COR-L47 (cell line): ENCODE measurements at places on chromosomes 7 and 10.
A peak's percentile ranks its signal among the peaks of the same experiment; 100 is the strongest.

GRCh38 chr7:104142147-104142546 lies 65.7 kb downstream of the ORC5 start:
- no peak for DNase-seq

DNA sequence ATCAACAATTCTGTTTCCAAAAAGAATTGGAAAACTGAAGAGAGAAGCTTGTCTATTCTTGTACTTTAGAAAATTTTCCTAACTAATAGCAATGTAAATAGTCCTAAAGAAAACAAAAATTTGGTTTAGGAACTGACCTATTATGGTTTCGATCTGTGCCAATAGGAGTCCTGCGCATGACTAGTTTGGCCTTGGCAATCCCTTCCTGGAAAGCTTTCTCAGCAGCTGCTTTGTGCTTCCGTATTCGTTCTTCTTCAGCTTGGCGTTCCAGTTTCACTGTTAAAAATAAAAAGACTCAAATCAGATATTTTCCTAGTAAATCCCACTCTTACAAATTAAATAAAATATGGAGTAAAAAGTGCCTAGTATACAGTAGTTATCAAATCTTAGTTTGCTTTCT lies 36.6 kb downstream of the FZD9 start:
- DNase-seq = no peak

GRCh38 chr7:100835903-100836811 lies 8.8 kb upstream of the EPHB4 start:
- peak; percentile 15 for DNase-seq

GRCh38 chr10:54940418-54940817 lies 139.4 kb upstream of the PCDH15 start:
- no peak for DNase-seq

DNA sequence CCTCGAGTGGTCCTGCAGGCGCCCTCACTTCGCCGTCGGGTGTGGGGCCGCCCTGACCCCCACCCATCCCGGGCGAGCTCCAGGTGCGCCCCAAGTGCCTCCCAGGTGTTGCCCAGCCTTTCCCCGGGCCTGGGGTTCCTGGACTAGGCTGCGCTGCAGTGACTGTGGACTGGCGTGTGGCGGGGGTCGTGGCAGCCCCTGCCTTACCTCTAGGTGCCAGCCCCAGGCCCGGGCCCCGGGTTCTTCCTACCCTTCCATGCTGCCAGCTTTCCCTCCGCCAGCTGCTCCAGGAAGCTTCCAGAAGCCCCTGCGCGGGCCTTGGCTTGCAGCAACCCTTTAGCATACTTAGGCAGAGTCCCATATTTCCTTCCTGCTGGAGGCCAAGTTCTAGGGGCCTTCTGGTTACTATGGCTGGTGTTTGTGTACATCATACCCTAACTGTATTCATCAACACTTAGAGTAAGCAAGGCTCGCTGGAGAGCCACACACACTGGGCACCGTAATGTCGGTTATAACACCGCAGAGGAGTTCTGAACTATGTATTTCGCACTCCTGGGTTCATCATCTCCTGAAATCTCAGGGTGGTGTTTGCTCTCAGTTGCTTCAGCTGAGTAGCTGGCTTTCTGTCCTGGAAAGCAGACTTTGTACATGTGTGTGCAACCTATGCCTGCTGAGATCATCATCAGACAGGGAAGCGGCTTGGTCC lies 471 bp downstream of the MGMT start:
- no peak for DNase-seq

DNA sequence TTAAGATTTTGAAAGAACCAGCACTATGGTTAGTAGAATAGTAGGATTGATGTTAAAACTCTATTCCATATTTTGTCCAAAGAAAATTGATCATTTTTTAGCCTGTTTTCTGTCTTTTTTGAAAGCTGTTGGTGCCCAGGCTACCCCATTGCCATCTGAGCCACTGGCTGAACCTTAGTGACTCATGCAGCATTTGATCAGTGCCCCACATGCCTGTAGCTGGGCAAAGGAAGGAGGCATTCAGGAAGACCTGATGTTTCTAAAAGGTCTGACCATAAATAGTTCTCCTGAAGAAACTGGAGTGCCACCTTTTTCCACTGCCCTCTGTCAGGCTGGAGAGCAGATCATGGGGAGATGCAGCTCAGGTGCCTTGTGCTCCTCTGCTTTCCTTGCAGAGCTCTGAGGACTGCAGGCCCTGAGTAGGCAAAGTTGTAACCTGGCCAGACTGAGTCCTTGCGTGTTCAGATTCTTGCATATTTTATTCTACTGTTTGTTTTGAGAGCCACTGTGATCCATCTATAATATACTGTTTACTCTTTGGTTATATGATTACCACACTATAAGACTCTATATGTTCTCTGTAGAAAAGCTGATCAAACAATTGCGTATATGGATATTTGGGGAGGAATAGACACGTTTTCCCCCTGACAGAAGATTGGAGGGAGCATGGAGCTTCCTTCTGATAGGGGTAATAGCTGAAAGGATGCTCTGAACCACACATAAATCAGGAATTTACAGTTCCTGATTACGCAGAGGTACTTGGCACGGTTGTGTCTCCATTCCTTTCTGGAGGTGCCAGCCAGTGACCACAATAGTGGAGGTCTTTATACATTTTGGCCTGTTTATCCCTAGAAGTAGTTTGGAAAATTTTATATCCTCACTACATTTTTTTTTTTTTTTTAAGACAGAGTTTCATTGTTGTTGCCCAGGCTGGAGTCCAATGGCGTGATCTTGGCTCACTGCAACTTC lies 48.9 kb upstream of the GJD4 start:
- DNase-seq = no peak

GRCh38 chr10:29157321-29157720 lies 131.5 kb upstream of the LYZL1 start:
- DNase-seq = no peak

DNA sequence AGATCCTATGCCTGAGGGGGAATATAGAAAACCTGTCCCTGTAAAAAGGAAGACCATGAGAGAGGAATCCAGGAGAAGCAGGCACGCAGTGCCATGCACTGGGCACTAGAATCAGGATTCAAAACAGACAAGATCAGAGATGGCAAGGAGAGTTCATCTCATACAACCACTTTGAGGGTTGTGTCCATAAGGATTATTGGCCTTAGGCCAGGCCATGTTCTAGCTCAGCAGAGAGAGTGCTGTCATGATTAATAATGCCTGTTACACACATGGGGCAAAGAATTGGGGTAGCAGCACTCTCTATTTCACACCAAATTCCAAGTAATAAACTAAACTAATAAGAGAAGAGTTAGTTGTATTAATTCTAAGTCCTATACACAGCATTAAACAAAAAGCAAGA lies 29.1 kb downstream of the EZH2 start:
- DNase-seq = no peak

DNA sequence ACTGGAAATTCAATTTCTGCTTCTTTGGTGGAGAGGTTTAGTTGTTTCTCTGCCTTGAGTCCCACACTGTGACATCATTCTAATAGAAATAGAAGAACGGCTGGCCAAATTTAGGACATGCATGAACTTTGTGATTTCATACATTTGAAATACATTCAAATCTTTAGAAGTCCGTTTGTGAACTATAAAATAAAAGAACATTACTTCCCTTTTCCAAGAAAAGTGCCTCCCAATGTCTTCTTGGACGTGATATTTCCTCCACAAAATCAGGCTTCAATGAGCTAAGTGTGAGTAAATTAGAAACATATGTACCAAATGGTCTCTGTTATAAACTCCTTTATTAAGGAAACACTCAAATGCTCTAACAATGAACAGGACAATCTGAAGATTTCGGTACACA lies 314.5 kb upstream of the AKR1E2 start:
- DNase-seq = no peak

- DNase-seq = no peak
Measured at GRCh38 chr10:130654726-130655125, 518.5 kb downstream of the GLRX3 start.

DNA sequence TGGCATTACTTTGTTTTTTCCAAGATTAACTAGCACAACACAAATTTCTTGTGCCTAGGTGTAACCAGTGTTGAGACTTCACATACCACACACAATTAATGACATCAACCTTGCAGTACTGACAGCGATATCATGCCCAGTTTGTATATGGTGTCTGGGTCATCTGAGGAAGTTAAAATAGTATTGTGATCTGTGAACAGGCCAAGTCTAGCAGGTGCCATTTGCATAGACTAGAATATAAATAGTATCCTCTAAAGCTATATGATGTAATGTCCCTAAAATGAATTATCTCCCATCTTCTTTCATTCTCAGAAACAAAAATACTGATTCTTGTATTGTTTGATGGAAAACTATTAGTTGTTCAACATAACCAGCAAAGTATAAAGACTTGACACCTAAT lies 175.8 kb upstream of the KAT6B start:
- no peak for DNase-seq

DNA sequence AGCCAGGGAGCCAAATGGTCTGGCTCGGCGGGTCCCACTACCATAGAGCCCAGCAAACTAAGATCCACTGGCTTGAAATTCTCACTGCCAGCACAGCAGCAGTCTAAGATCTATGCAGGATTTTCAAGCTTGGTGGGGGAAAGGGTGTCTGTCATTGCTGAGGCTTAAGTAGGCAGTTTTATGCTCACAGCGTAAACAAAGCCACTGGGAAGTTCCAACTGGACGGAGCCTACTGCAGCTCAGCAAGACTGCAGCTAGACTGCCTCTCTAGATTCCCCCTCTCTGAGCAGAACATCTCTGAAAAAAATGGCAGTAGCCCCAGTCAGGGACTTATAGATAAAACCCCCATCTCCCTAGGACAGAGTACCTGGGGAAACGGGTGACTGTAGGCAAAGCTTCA lies 277.6 kb upstream of the PHF14 start:
- no peak for DNase-seq

DNA sequence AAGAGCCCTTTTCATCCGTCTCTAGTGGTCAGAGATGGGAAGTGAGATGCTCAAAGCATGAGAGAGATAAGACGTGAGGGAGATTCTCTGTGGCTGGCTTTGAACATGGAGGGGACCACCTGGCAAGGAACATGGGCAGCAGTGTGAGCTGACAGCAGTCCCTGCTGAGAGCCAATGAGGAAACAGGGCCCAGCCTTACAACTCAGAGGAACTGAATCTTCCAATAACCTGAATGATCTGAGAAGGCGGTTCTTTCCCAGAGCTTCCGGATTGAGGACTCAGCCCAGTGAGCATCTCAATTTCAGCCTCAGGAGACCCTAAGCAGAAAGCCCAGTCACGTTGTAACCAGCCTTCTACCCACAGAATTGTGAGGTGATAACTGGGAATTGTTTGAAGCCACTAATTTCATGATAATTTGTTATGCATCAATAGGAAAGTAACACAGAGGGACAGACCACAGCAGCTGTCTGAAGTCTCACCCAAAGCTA lies 33.9 kb upstream of the IKZF1 start:
- no peak for DNase-seq

GRCh38 chr10:112335111-112335867 lies 38.6 kb upstream of the ACSL5 start:
- no peak for DNase-seq

DNA sequence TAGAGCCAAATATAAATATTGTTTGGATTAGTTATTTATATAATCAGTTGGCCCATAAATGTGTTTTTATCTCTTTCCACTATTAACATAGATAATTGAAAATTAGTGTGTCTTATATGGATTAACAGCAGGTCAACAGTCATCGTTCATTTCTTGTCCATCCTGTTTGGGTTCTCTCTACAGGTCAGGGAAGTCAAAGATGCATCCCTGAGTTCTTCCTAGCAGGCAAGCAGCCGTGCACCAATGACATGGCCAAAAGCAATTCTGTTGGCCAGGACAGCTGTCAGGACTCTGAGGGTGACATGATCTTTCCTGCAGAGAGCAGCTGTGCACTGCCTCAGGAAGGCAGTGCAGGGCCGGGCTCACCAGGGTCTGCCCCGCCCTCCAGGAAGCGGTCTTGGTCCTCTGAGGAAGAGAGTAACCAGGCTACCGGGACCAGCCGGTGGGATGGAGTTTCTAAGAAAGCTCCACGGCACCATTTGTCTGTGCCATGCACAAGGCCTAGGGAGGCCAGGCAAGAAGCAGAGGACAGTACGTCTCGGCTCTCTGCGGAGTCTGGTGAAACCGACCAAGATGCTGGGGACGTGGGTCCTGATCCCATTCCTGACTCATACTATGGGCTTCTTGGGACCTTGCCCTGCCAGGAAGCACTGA lies 15.9 kb downstream of the FBH1 start:
- DNase-seq = no peak

DNA sequence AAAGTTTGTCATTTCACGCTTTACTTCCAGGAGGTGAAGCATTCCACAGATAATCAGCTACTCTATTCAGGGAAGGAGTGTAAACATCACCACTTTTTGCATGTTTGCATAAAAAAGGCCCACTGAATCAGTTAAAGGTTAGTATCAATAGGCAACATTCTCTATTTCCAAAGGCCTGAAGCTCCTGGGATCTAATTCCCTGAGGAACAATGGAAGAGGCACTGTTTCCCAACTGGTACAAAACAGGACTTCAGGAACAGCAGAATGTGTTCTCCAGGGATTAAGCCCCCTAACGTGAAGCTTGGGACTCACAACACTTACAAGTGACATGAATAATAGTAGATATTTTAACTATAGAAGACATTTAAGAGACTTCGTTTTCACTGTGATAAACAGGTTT lies 6.1 kb downstream of the LRRN3 start:
- no peak for DNase-seq

DNA sequence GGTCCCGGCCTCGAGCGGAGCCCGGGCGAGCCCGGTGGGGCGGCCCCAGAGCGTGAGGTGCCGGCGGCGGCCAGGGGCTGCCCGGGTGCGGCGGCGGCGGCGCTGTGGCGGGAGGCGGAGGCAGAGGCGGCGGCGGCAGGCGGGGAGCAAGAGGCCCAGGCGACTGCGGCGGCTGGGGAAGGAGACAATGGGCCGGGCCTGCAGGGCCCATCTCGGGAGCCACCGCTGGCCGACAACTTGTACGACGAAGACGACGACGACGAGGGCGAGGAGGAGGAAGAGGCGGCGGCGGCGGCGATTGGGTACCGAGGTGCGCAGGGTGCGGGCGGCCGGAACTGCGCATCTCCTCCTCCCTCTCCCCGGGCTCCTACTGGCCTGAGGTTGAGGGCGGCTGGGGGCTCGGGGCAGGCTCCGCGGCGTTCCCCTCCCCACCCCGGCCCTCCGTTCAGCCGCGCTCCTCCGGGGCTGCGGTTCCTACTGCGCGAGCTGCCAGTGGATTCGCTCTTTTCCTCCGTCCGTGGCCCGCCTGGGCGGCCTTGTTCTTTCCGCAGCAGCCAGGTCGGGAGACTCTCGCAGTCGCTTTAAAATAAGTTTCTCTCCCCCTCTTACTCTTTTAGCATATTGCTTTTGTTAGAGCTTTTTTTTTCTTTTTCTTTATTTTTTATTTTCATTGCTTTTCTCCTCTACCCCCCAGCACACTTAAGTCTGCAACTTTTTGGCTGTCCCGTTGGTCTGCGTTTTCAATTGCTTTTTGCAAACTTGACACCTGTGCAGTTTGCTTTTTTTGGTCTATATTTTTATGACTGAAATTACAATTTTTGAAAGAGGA lies 600 bp downstream of the SIRT1 start:
- DNase-seq = peak; percentile 62

- no peak for DNase-seq
Measured at GRCh38 chr7:67251986-67252558, 255.4 kb downstream of the TYW1 start.

DNA sequence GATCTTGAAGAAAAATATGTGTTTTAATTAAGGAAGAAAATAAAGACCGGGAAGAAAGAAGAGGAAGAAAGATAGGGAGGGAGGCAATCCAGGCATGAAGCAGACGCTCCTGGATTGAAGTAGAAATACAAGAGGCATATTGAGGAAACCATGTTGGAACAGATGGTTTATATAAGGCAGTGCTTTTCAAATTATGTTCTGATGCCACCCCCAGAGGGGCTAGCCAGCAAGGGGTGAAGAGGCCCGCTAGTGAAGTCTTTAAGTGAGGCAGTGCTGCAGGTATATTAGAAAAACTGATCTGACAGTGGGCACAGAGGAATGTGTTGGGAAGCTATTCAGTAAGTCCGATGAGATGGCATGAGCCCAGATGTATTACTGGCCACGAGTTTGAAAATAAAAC lies 40.1 kb downstream of the REEP3 start:
- DNase-seq = no peak
